ENCODE measurements at places on chromosomes 11 and 22. TPM values are rescaled to one million over a fixed set of nuclear protein-coding genes. Genes with fewer than 3 reads are reported as not detected.

DNA sequence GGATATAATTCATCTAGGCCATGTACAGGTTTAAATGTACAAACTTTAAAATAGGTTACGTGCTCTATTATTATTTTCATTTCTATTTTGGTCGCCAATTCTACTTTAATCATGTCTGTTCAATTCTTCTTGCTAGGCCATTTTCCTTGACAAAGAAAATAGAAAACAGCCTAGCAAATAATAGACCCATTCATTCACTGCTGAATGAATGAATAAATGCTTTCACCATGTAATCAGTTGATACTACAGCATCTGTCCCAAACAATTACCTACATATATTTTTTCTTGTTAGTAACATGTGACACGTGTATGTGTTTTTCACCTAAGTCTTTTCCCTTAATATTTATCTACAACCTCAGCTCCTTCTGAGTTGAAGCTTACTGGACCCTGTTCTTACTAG, 27.5 kb downstream of the SNX19 start:
- H3K4me3 ChIP-seq, result no peak overlapping the region
- no peaks in the 10 kb centered on the region for H3K4me1 ChIP-seq
- peaks cover 10% of the 10 kb centered on the region for H3K36me3 ChIP-seq
- no peaks in the 10 kb centered on the region for H3K27me3 ChIP-seq

GRCh38 chr11:124817036-124817435, 16.8 kb upstream of the MSANTD2 start:
- no peak for DNase-seq
- H3K27ac ChIP-seq, result no peak overlapping the region
- no peaks in the 10 kb centered on the region for H3K27me3 ChIP-seq
- H3K4me3 ChIP-seq, result no peak overlapping the region
- H3K4me1 ChIP-seq, result no peaks in the 10 kb centered on the region

- peaks cover 7% of the 10 kb centered on the region for H3K4me1 ChIP-seq
- no peaks in the 10 kb centered on the region for H3K36me3 ChIP-seq
- no peak overlapping the region for H3K4me3 ChIP-seq
- no peak for DNase-seq
- peak overlapping the region; percentile 67 for H3K27ac ChIP-seq
Measured at GRCh38 chr22:45450921-45451651, 37.6 kb downstream of the RIBC2 start.

- no peak overlapping the region for H3K4me3 ChIP-seq
- H3K36me3 ChIP-seq, result peaks cover 29% of the 10 kb centered on the region
- peaks cover 2% of the 10 kb centered on the region for H3K27me3 ChIP-seq
- no peak overlapping the region for H3K27ac ChIP-seq
Measured at GRCh38 chr11:64090806-64091516, 55.2 kb downstream of the FLRT1 start.

DNA sequence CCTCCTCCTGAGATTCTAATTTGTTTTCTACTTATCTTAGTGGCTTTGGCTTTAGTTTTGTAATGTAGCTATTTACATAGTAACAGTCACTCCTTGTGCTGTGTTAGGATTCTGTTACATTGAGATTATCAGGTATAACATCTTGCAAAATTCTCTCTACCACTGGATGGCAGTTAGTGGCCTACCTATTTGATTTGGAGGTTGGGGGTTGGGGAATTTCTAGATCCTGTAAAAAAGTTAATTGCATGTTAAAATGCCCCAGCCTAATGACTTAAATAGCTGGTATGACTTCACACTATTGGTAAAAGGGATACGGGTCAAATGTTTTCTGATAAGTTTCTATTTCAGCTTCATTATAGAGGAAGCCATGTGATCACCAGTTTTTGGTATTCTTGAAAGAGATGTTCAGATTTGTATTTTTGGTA, 2.8 kb downstream of the GRK3 start:
- no peaks in the 10 kb centered on the region for H3K27me3 ChIP-seq
- H3K27ac ChIP-seq, result no peak overlapping the region
- H3K36me3 ChIP-seq, result no peaks in the 10 kb centered on the region
- no peak for DNase-seq
- H3K4me3 ChIP-seq, result no peak overlapping the region

SLN gene
- total RNA-seq, result 1.3 TPM

GRCh38 chr22:38467438-38467903, 425 bp upstream of the KDELR3 start:
- no peak overlapping the region for H3K27ac ChIP-seq
- H3K27me3 ChIP-seq, result peaks cover 39% of the 10 kb centered on the region
- H3K4me3 ChIP-seq, result peak overlapping the region; percentile 40
- H3K4me1 ChIP-seq, result peaks cover 21% of the 10 kb centered on the region

- H3K27me3 ChIP-seq, result no peaks in the 10 kb centered on the region
- H3K36me3 ChIP-seq, result no peaks in the 10 kb centered on the region
- no peaks in the 10 kb centered on the region for H3K4me1 ChIP-seq
- no peak overlapping the region for H3K4me3 ChIP-seq
- H3K27ac ChIP-seq, result no peak overlapping the region
Measured at GRCh38 chr22:40499209-40499623, 128.8 kb downstream of the SGSM3 start.

OR5D16 gene
- not detected for total RNA-seq

HEPACAM gene
- total RNA-seq, result 62.8 TPM

RIBC2 gene
- total RNA-seq, result 2.3 TPM

NAALADL1 gene
- total RNA-seq, result 25.2 TPM

GRCh38 chr11:111186308-111186915, 59.1 kb upstream of the POU2AF2 start:
- no peaks in the 10 kb centered on the region for H3K4me1 ChIP-seq
- H3K4me3 ChIP-seq, result no peak overlapping the region
- DNase-seq, result no peak
- no peaks in the 10 kb centered on the region for H3K27me3 ChIP-seq
- no peaks in the 10 kb centered on the region for H3K36me3 ChIP-seq

GRCh38 chr11:131109257-131109656, 193.0 kb upstream of the SNX19 start:
- no peaks in the 10 kb centered on the region for H3K36me3 ChIP-seq
- H3K4me1 ChIP-seq, result no peaks in the 10 kb centered on the region
- no peak overlapping the region for H3K4me3 ChIP-seq
- no peak for DNase-seq
- no peak overlapping the region for H3K27ac ChIP-seq

DNA sequence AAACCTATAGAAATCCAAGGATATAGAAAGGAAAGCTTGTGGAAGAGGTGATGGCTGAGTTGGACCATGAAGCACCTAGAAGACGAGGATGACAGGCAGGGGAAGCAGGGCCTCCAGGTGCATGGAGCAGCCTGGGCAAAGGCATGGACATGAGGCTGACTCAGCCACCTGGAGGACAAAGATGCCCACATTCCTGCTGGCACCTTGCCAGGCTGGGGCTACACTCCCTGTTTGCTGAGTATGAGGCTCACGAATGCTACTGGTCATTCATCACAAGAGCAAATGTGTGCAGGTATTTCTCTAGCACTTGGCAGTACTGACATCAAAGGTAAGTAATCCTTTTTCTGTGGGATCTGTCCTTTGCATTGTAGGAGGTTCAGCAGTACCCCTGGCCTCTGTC, 7.1 kb upstream of the SCGB2A1 start:
- DNase-seq, result no peak
- no peak overlapping the region for H3K27ac ChIP-seq
- H3K36me3 ChIP-seq, result no peaks in the 10 kb centered on the region
- H3K4me3 ChIP-seq, result no peak overlapping the region
- no peaks in the 10 kb centered on the region for H3K27me3 ChIP-seq

RPS6KA4 gene
- 20.4 TPM for total RNA-seq

DNA sequence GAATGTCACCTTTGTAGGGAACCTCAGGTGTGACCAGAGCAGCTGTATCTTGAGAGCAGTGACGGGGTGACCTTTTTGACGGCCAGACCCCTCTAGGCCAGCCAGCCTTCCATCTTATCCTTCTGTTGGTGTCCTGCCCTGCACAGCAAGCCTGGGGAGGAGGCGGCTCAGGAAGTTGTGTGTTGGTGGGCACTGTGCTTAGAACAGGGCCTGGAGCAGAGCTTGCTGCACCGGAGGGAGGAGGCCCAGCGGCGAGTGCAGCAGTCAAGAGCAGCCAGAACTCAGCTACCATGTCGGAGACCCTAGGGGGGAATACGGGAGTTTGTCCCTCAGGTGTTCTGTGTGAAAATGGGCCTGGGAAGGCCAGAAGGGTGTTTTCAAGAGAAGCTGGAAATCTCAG, 129.4 kb downstream of the OSBP2 start:
- H3K27me3 ChIP-seq, result peaks cover 20% of the 10 kb centered on the region
- H3K36me3 ChIP-seq, result no peaks in the 10 kb centered on the region
- no peak overlapping the region for H3K27ac ChIP-seq

DNA sequence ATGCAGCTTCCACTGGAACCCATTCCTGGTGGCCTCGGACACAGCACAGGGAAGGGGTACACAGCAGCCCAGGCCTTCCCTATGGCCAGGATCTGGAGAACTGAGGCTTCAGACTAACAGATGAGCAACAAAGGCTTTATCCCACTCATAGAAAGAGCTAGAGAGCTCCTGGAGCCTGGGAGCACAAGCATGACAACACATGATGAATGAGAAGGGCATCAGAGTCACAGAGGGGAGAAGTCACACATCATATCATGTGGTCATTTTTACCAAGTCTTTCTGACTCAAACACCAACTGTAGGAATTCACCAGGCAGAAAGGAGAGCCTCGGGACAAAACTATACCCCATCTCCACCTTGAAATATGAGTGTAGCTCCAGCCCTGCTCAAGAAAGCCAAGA, 43.2 kb downstream of the NRXN2 start:
- no peak overlapping the region for H3K27ac ChIP-seq
- H3K36me3 ChIP-seq, result peaks cover 52% of the 10 kb centered on the region
- peaks cover 18% of the 10 kb centered on the region for H3K4me1 ChIP-seq
- H3K4me3 ChIP-seq, result no peak overlapping the region

- no peaks in the 10 kb centered on the region for H3K4me1 ChIP-seq
- H3K36me3 ChIP-seq, result no peaks in the 10 kb centered on the region
- no peak overlapping the region for H3K4me3 ChIP-seq
- no peaks in the 10 kb centered on the region for H3K27me3 ChIP-seq
Measured at GRCh38 chr11:108838792-108839105, 173.9 kb downstream of the DDX10 start.

GRCh38 chr11:96706761-96707160, 316.9 kb downstream of the JRKL start:
- H3K27me3 ChIP-seq, result no peaks in the 10 kb centered on the region
- H3K27ac ChIP-seq, result no peak overlapping the region
- DNase-seq, result no peak
- H3K36me3 ChIP-seq, result no peaks in the 10 kb centered on the region
- H3K4me3 ChIP-seq, result no peak overlapping the region

MS4A6A gene
- 29.8 TPM for total RNA-seq

DNA sequence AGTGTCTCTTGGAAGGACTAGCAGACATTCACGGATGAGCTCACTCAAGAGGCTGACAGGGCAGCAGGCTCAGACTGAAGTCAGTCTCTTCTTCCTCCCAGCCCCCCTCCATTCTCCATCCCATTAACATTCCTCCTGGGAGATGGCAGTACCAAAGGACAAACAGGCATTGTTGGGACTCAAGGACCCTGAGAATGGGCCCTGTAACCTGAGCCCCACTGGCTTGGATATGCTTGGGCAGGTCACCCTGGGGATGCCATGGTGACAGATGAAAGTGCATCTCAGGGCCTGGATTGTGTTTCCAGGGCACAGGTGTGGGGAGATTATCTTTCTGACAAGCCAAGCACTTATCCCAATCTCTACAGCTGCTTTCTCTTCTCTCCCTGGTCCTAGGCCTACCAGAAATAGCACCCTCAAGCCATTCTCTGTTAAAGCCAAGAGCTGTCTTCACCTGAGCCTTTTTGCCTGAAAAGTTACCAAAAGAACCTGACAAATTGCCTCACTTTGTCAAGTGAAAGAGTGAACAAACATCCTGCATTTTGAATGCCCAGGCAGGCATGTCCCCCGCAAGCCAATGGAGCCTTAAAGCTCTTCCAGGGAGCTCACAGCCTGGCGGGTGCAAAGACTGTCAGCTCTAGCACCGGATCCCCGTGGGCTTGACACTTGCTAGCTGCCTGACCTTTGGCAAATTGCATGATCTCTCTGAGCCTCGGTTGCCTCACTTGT, 366.0 kb upstream of the NARS2 start:
- no peak overlapping the region for H3K4me3 ChIP-seq
- no peak overlapping the region for H3K27ac ChIP-seq
- DNase-seq, result no peak
- H3K36me3 ChIP-seq, result no peaks in the 10 kb centered on the region

DNA sequence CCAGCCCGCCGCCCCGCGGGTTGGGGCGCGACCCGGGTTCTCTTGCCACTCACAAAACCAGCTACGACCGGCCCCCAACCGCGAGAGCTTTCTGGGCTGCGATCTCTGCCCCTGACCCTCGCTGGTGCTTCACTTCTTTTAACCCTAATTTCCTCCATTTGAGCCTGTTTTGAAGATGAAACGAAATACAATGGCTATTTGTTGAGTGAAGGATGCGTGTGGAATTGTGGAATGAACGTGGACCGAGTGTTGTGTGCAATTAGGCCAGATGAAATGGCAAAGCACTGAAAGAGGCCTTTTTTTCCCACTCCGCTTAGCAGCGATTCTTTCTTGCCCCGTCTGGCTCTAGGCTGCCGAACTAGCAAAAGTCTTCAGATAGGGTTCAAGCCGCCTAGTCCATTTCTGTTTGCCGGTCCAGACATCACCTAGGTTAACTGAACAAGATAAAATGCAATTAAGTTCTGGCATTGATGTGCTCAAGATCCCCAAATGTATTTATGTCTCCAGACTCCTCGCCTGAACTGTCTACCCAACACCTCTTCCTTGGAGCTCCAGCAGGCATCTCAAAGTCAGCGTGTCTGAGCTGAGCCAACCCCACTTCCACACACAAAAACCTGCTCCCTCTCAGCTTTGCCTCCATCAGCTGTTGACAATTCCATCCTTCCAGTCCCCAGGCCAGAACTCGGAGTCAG, 471 bp upstream of the TMEM184B start:
- H3K4me1 ChIP-seq, result peaks cover 53% of the 10 kb centered on the region
- DNase-seq, result no peak
- no peaks in the 10 kb centered on the region for H3K27me3 ChIP-seq
- H3K36me3 ChIP-seq, result peaks cover 8% of the 10 kb centered on the region

ALDH3B2 gene
- not detected for total RNA-seq

- H3K36me3 ChIP-seq, result no peaks in the 10 kb centered on the region
- peaks cover 9% of the 10 kb centered on the region for H3K4me1 ChIP-seq
- peak within 1 kb of the TSS; percentile 94 for H3K27ac ChIP-seq
- no peaks in the 10 kb centered on the region for H3K27me3 ChIP-seq
Measured at GRCh38 chr11:35662649-35663407, at the start of gene TRIM44. TRIM44 (plus strand) TSS chr11:35662775; CDS start chr11:35663112, 337 bp downstream.

- H3K27me3 ChIP-seq, result no peaks in the 10 kb centered on the region
- H3K4me1 ChIP-seq, result peaks cover 29% of the 10 kb centered on the region
- no peaks in the 10 kb centered on the region for H3K36me3 ChIP-seq
- H3K4me3 ChIP-seq, result no peak overlapping the region
- H3K27ac ChIP-seq, result peak overlapping the region; percentile 45
Measured at GRCh38 chr22:32796865-32797573, 4.5 kb upstream of the TIMP3 start.

DNA sequence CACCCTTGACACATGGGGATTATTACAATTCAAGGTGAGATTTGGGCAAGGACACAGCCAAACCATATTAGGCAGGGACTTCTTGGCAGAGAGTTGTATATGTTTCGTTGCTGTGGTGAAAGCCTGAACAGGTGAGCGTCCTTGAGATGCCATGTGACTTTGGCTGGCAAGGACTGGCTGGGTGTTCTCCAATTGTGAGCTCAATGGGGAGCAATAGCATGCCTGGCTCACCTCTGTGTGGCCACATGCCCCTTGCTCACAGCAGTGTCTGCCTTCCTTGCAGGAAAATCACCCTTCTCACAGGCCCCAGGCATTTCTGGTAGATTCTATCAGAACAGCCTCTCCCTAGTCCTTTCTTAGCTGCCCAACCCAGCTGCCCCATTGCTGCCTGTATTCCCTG, 105.5 kb downstream of the PARVA start:
- no peak for DNase-seq
- H3K36me3 ChIP-seq, result no peaks in the 10 kb centered on the region
- no peak overlapping the region for H3K27ac ChIP-seq

TRIM51 gene
- not detected for total RNA-seq
